ENCODE measurements at places on chromosomes 13 and 19. TPM values are rescaled to one million over a fixed set of nuclear protein-coding genes. Genes with fewer than 3 reads are reported as not detected.

SGCG gene
- 19.7 TPM for total RNA-seq

PSG2 gene
- total RNA-seq, result not detected

SMIM24 gene
- not detected for total RNA-seq

SHISA7 gene
- 0.16 TPM for total RNA-seq

DAZAP1 gene
- total RNA-seq, result 37.0 TPM

LILRB3 gene
- total RNA-seq, result 2.9 TPM

LGI4 gene
- 5.9 TPM for total RNA-seq

ZNF610 gene
- total RNA-seq, result 8.4 TPM

PSG6 gene
- total RNA-seq, result not detected

ATXN8OS gene
- total RNA-seq, result not detected

GDF15 gene
- total RNA-seq, result 12.5 TPM

ZNF230 gene
- total RNA-seq, result 9.9 TPM

CEACAM4 gene
- total RNA-seq, result not detected

GRCh38 chr19:49058562-49058961 lies 1.0 kb upstream of the CGB7 start:
- no peak for DNase-seq

GRCh38 chr19:43395561-43395960 lies 19.1 kb upstream of the TEX101 start:
- DNase-seq, result no peak

- DNase-seq, result no peak
Observed at GRCh38 chr19:57803594-57804325, 11.0 kb downstream of the ZNF552 start.

DNA sequence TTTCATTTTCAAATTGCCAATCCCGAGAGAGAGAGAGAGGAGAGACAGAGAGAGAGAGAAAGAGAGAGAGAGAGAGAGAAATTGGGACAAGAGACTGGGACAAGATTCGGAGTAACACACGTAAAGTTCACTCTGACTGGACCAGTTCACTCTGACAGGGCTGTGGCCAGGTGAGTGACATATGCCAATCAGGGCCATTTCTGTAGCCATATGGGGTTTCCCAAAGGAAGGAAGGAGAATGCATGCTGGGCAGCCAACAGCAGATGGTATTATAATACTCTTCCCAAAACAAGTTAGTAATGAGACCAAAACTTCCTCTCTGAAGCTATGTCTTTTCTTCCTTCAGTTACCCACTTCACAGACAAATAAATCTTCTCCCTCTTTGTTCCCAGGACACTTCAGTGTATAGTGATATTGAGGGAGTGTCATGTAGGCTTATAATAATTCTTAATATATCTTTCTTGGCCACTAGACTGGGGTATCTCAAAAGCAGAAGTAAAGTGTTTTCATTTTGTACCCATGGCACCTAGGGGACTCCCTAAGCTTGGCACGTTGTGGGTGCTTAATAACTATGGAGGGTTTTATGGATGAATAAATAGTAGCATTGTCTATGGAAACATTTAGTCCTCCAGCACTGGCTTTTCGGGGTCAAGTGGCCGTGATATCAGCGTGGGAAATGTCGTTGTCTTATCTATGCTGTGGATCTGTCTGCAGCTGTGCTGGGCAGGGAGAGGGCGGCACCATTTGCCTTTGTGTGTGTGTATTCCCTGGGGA lies 51.6 kb downstream of the SERP2 start:
- DNase-seq, result no peak

DNA sequence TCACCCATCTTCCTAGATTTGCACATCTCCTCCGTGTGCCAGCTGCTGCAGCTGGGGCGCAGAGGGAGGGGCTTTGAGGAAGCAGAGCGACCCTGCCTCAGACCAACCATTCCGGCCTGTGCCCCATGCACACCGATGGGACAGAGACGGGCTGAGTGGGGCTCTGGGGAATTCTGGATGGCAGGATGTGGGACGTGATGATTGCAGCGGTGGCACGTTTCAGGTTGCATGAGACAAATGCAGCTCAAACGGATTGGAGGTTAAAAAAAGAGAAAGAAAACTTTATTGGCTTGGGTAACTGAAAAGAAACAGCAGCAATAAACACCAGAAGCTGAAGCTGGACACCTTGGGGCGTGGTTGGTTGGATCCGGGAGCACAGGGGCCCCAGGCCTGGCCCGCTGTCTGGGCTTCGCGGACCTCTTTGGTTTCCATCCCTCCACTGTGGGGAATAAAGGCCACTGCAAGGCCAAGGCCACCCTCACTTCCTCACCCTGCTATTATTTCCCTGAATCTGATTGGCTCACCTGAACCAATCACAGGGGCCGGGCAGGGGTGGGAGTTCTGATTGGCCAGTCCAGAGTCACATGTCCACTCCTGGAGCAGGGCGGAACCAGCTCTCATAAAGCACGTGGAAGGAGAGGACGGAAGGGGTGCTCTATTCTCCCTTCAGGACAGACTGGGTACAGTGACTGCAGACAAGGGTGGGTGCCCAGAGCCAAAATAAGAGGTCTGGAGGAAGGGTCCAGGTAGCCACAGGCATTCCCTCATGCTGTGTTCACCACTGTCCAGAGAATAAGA lies 6.1 kb upstream of the ZNF787 start:
- DNase-seq, result no peak

DNA sequence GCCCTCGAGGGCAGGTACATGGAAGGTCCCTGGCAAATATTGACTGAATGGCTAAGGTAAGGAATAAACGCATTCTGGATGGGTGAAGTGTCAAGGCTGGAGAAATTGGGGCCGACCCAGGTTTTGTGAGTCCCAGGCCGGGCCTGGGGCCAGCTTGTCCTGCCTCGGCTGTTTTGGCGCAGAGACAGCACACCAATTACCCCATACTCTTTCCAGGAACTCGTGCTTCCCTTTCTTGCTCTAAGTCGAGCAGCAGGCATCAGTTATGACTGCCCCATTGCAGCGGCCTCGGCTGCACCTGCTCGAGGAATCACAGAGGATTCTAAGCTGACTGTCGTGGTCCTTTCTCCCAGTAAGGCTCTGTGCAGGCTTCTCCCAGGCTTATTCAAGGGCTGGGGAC lies 67.1 kb downstream of the ZNF536 start:
- no peak for DNase-seq

GRCh38 chr19:4732680-4733114 lies 9.1 kb upstream of the DPP9 start:
- no peak for DNase-seq

GRCh38 chr13:76522083-76522755 lies 364.0 kb downstream of the KCTD12 start:
- no peak for DNase-seq

GRCh38 chr13:51797664-51798488 lies 6.1 kb downstream of the DHRS12 start:
- no peak for DNase-seq

DNA sequence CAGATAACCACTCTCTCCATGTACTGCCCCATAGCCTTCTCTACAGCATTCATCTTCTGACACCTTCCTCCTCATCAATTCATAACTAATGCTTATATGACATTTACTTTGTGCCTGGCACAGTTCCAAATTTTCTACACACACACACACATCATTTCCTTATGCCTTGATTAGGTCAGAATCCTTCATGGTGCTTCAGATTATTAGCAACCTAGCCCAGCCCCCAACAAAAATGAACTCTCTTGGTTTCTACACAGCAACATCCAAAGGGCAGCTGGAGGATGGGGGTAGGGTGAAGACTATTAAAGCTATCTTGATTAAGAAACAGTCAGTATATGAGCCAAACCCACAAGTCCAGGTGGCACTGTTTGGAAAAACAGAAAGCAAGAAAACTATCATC lies 3.7 kb downstream of the RUBCNL start:
- no peak for DNase-seq

GRCh38 chr19:7515645-7516151 lies at the start of gene ZNF358:
Gene ZNF358, plus strand, starts transcription at chr19:7516103. Its CDS starts 3,140 bp downstream, at chr19:7519243.
- no peak for DNase-seq

DNA sequence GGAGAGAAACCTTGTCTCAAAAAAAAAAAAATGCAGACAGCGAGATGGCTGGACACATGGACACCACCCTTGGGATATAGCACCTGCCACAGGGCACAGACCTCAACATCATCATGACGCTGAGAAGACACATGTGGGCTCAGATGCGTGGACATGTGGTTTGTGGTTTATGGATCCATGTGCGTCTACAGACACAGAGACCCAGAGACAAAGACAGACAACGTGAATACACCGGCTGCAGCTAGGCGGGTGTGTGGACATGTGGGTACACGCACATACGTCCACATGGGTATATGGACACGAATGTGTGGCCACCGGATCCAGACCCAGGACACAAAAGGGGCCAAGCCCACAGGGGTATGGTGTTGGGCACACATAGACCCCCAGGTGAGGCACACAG lies 1.3 kb downstream of the TNFSF14 start:
- no peak for DNase-seq

GRCh38 chr19:46202426-46202825 lies 27.1 kb upstream of the IGFL1 start:
- no peak for DNase-seq

GRCh38 chr13:43348397-43348796 lies 325.0 kb downstream of the DNAJC15 start:
- DNase-seq, result no peak

- DNase-seq, result no peak
Observed at GRCh38 chr13:35961002-35961401, 170.2 kb downstream of the DCLK1 start.

- no peak for DNase-seq
Observed at GRCh38 chr19:36058481-36059179, 3.9 kb downstream of the WDR62 start.

GRCh38 chr13:51834581-51835171 lies 10.3 kb downstream of the TMEM272 start:
- DNase-seq, result no peak

DNA sequence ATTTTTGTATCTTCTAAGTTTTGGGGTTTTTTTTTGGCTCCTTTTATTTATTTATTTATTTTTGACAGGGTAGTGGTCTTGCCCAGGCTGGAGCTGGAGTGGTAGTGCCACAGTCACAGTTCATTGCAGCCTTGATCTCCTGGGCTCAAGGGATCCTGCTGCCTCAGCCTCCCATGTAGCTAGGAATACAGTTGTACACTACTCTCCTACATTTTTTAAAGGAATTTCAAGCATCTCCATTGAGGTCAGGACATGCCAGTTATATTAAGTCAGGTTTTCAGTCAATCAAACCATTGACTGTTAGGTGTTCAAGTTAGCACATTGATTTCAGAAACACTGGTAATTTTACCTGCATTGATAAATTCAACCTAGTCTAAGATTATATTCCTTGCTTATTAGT lies 480.5 kb upstream of the SPRY2 start:
- DNase-seq, result no peak

- DNase-seq, result no peak
Observed at GRCh38 chr19:6204866-6205723, 69.6 kb downstream of the ACSBG2 start.

GRCh38 chr13:40963927-40964326 lies 55.2 kb downstream of the ELF1 start:
- DNase-seq, result no peak

GRCh38 chr19:17282488-17283125 lies 906 bp downstream of the ANKLE1 start:
- no peak for DNase-seq

DNA sequence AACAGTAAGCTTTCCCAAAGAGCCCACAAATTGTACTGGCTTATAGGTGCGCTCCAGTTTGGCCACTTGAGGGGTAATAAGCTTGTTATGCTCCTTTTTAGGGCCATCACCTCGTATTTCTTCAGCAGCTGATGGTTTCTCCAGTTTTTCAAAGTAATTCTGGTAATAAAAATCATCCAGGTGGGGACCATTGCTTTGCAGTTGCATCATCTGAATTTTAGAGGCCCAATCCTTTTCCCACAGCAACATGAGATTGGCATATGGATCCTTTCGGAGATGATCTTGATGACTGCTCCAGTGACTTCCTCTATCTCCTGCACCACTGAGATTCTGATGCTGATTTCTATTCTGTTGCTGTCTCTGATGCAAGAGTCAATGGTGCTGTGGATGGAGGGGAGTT lies 27.1 kb downstream of the ZNF546 start:
- no peak for DNase-seq
